ENCODE measurements at places on chromosomes 4 and X.
A peak's percentile ranks its signal among the peaks of the same experiment; 100 is the strongest.

DNA sequence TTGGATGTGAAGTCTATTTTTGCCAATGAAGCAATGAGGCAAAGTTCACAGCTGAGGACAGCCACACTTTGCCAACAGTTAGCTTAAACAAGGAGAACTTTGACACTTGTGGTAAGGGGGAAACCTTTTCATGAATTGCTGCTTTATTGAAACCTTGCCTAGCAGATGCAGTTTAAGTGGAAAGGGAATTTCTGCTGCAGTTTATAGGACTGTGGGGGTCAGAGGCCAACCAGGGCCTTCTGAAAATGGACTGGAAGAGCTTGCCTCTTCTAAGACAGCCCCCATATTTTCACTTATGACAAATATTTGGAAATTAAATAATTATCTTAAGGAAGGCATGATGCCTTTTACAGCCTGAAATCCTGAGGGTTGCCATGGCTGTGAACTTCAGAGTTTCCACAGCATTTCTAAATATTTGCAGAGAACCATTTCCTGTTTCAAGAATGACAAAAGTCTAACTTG lies 550.3 kb downstream of the RAB28 start:
- DNase-seq, result no peak

DNA sequence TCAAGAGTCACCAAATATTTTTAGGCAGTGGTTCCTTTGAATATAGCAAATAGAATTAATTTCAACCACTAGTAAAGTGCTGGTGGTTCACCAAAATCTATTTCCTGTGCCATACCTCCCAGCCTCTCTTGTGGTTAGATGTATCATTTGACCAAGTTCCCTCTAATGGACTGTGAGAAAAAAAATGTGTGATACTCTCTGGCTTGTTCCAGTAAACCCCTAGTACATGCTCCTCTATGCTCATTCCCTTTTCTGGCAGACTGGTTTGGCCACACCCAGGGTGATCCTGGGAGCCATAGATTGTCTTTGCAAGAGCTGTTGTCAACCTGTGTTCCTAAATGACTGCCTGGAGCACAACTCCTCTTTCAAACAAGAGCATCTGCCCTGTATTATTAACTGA lies 109.5 kb downstream of the FRAS1 start:
- DNase-seq, result no peak

GRCh38 chrX:7154041-7154597 lies 6.2 kb upstream of the PUDP start:
- no peak for DNase-seq

- no peak for DNase-seq
These were observed 62.4 kb upstream of the CRMP1 start for GRCh38 chr4:5955201-5955821.

GRCh38 chrX:43349363-43349762 lies 306.7 kb upstream of the MAOA start:
- peak; percentile 50 for DNase-seq

- DNase-seq, result no peak
These were observed 98.9 kb upstream of the SH3RF1 start for GRCh38 chr4:169369634-169370033.

DNA sequence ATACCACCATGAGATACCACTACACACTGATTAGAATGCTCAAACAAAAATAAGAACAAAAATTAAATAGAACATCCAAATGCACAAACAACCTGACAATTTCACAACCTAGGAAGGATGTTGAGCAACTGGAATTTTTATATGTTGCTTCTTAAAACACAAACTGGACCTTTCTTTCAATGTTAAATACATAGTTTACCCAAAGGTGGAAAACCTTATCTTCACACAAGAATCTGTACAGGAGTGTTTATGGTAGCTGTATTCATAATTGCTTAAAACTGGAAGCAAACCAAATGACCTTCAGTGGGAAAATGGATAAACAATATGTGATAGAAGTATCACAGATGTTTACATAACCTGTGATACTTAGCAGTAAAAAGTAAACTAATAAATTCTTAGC lies 573.8 kb downstream of the MAGEB5 start:
- no peak for DNase-seq

- no peak for DNase-seq
These were observed 85.4 kb downstream of the TIGD2 start for GRCh38 chr4:89196745-89197144.

DNA sequence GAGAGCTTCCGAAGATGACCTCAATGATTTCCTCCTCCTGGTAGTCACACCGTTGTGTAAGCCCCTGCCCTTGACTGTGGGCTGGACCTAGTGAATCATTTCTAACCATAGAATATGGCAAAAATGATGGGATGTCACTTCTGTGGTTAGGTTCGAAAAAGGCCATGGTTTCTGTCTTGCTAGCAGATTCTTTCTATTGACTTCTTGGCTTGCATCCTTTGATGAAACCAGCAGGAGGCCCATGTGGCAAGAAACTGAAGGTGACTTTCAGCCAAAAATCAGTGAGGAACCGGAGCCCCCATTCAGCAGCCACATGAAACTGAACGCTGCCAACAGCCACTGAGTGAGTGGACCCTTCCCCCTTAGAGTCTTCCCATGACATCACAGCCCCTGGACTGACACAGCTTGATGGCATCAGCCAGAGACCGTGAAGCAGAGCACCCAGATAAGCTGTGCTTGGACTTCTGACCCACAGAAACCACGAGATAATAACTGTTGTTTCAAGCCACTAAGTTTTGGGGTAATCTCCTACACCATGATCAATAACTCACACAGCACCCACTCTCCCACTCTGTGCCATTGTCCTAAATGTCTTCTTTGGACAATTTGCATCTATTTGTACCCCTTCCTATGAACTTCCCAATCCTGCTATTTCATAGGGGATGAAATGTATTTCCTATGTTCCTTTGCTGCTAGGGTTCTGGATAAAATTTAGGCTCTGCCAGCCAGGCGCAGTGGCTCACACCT lies 148.0 kb upstream of the STX18 start:
- peak; percentile 85 for DNase-seq

- DNase-seq, result peak; percentile 97
These were observed 350.3 kb downstream of the PTTG2 start for GRCh38 chr4:38310446-38311043.

GRCh38 chr4:94171616-94172015 lies 36.0 kb upstream of the SMARCAD1 start:
- no peak for DNase-seq

GRCh38 chr4:113952452-113953029 lies 26.9 kb downstream of the ARSJ start:
- peak; percentile 51 for DNase-seq

- DNase-seq, result no peak
These were observed 289.3 kb upstream of the PABPC4L start for GRCh38 chr4:134490863-134491262.

GRCh38 chrX:13167481-13168231 lies 123.2 kb upstream of the FAM9C start:
- peak; percentile 16 for DNase-seq

GRCh38 chr4:174503079-174503715 lies 19.1 kb downstream of the HPGD start:
- DNase-seq, result no peak

DNA sequence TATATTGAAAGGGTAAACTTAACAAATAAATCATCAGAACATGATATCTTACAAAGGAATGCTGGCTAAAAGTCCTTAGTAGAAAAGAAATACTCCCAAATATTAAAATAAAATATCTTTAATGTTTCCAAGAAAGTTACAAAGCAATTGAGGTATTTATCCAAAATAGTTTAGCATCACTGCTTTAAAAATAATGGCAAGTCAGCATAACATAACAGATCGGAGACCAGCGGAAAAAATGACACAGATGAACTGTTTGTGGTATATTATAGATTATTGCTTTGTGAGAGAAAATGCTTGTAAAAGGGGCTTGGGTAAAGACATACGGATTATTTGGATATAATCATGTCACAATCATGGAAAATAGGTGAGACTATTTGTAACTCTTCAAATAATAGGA lies 168.5 kb upstream of the TEX13C start:
- no peak for DNase-seq

GRCh38 chrX:633985-634958 lies 3.7 kb downstream of the SHOX start:
- DNase-seq, result no peak

GRCh38 chrX:23810279-23810678 lies 27.3 kb downstream of the SAT1 start:
- DNase-seq, result no peak

GRCh38 chr4:74588350-74588749 lies 143.4 kb downstream of the AREG start:
- DNase-seq, result no peak

- DNase-seq, result no peak
These were observed 50.1 kb downstream of the CRLF2 start for GRCh38 chrX:1162119-1162916.

GRCh38 chr4:118124997-118125396 lies 90.7 kb downstream of the NDST3 start:
- no peak for DNase-seq

DNA sequence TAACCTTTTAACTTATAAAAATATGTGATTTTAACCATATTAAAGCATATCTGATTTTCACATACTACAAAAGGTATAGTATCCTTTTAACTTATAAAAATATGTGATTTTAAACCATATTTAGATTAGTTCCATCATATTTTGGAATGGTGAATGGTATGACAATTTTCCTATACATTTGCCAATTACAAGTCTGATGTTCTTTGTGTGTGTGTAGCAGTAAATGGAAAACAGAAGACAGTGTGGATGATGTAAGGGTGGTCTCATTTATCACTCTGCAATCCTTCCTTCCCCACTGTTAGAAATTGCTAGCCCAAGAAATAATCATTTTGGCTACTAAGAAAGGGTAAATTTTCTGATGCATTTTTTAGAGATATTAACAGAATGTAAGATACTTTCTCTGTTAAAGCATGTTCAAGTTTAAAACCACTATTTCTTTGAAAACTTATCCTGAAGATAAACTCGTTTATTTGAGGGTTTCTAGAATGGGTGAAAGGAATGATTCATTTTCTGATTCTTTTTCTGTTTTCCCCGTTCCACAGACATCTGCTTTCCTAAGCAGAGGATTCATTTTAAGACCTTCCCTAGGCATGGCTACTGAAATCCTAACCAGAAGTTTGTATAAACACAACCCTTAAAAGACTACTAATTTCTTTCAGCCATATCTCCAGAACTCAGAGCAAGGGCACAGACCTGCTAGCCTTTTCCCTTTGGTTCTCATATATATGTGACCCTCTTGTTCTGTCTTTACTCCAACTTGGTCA lies 21.0 kb downstream of the NUDT6 start:
- no peak for DNase-seq

GRCh38 chr4:166875821-166876220 lies 358.5 kb downstream of the SPOCK3 start:
- DNase-seq, result no peak

DNA sequence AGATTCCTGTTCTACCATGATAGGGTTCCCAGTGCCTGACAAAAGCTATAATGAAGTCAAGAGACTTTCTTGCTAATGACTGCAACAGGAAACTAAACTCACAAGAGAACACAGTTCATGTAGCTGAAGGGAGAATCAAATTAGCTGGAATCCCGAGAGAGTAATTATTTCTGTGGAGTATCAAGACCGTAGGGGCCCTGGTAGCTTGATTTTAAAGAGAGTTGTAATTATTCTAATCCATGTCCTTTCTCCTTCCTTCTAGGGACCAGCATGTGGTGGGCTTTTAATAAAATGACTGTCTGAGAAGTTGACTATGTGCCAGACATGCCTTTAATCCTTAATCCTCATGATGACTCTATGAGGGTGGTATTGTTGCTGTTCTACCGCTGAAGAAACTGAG lies 1.7 kb upstream of the TRPC5OS start:
- DNase-seq, result no peak

- no peak for DNase-seq
These were observed 97.6 kb upstream of the IRS4 start for GRCh38 chrX:108833993-108834392.

DNA sequence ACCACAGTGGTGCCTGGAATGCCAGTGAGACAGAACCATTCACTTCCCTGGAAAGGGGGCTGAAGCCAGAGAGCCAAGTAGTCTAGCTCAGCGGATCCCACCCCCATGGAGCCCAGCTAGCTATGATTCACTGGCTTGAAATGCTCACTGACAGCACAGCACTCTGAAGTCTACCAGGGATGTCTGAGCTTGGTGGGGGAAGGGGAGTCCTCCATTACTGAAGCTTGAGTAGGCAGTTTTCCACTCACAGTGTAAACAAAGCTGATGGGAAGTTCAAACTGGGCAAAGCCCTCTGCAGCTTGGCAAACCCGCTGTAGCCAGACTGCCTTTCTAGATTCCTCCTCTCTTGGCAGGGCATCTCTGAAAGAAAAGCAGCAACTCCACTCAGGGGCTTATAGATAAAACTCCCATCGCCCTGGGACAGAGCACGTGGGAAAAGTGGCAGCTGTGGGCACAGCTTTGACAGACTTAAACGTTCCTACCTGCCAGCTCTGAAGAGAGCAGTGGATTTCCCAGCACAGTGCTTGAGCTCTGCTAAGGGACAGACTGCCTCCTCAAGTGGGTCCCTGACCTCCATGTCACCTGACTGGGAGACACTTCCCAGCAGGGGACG lies 32.0 kb downstream of the NAP1L2 start:
- no peak for DNase-seq

DNA sequence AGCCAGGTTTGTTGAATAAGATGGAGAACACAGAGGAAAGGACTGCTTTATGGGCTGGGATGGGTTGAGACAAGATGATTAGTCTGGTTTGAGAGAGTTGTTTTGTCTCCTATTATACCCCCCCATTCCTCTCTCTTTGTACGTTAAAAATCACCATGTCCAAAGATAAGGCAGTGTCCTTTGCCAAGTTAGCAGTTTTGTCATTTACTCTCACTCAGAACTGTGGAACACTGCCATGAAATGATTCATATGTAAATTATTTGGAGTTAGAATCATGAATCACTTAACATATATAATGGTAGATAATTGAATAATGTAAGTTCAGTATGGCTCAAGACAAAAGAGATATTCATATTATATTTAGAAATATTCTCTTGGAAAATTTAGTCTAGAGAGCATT lies 151.3 kb downstream of the DCLK2 start:
- no peak for DNase-seq

- no peak for DNase-seq
These were observed 30.7 kb downstream of the HMX1 start for GRCh38 chr4:8840816-8841455.

DNA sequence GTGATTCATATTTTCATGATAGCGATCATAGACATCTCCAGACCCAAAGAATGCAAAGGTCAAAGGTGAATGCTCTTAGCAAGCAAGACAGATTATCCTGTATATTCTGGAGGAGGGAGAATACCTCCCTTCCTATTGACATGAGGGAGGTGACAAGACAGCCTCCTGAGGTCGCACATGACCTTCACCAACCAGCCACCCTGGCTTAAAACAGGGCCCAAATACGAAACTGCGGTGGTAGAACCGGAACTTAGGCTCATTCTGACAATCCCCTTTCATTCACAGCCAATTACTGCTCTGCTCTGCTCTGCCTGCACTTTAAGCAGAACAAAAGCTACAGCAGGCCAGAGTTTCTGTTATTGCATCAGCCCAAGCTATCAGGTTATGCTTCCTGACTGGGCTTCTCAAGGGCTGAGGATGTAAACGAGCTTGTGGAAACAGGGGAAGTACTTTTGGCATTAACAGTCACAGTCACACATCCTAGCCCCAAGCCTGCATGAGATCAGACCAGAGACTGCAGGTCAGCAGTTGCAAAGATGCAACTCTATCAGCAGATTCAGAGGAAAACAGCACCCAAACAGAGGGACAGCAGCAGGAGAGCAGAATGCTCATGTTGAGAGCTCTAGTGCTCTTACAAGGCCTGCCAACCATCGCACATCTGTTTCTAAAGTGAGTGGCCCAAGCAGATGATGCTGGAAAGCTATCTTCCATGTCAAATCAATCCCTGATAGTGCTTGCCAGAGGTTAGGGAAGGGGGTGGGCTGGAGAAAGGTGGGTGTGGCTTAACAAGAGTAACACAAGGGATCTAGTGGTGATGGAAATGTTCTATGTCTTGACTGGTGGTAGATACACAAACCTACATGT lies 51.3 kb upstream of the MAP3K15 start:
- DNase-seq, result peak; percentile 82

Data from activated CD4-positive, alpha-beta T cell treated with anti-CD3 and anti-CD28 coated beads, Interleukin-2, amount 50 U/mL, for 16 hours (primary cell).